Suprapubic skin (tissue), 4 donors: ENCODE measurements at places on chromosomes 3 and 15.

DNA sequence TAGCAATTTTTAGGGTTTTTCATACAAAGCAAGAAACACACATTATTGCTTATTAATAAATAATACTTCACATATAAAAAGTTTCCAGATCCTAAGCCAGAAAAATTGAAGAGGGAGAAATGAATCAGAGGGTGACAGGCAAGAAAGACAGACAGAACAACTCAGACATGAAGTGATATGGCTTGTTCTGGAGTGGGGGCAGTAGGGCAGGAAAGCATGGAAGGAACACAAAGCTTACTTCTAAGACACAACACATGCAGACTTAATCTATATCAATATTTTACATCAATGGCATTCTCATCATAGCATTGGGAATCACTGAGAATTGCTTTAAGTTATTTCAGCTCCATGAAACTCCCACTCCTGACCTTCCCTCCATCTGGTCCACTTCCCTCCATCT is 24.4 kb downstream of the TNIK start:
- no peak for DNase-seq

DNA sequence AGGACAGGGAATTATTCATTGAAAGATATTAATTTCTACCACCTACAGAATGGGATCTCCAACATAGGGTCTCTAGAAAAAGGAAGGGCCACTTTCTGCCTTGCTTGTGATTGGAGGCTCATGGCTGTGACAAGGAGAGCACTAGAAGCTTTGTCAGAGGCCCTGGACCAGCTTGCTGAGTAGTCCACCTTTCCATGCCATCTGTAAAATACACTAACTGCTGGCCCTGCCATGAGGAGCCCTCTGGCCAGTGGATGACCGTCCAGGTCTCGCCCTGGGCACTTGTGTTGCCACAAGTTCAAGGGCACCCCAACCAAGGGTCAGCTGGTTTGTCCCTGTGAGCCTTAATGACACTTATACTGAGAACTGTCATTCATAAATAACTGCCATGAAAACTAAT is 1.6 kb upstream of the SYNM start:
- no peak for DNase-seq

- peak; percentile 88 for DNase-seq
These were observed 23.6 kb upstream of the KLF13 start for GRCh38 chr15:31302778-31303725.

DNA sequence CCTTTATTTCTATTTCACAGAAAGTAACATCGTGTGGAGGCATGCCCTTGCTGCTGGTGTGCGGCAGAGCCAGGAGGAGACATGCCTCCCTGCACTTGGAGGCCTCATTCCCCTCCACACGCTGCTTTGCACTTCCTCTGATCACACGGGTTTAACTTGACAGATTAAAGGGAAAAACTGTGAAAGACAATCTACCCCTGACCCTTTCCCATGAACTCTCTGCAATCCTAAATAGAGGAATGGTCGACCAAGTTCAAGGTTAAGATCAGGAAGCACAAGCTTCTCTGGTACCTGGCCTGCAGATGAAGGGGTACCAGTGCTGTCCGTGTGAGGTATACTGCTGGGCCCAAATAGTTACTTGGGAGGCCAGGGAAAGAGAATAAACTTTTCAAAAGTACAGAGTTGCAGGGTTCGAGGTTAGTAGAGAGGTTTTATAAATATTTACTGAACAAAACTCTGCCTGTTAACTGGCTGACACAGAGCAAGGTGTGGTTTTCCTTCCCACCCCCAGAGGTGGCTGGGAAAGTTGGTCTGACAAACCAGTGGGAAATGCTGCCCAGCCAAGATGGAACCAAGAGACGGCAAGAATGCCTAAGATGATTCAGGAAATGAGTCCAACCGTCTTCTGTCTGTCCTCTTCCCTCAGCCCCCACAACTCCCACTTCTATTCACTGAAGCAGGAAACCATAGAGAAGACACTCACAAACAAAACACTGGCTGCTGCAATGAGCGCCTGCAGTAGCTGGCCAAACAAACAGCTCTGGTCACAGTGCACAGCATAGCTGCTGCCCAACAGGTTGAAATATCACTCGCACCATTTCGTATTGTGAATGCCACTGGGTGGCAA is 79.6 kb downstream of the IGF2BP2 start:
- DNase-seq, result no peak

- no peak for DNase-seq
These were observed 440.7 kb upstream of the THBS1 start for GRCh38 chr15:39140060-39140604.

- no peak for DNase-seq
These were observed 204.5 kb downstream of the OCA2 start for GRCh38 chr15:27894645-27895044.
